ENCODE measurements at places on chromosomes 7 and 10. TPM values are rescaled to one million over a fixed set of nuclear protein-coding genes. Genes with fewer than 3 reads are reported as not detected.

SPDYE16 gene
- total RNA-seq = not detected

FAM25C gene
- not detected for total RNA-seq

LRRTM3 gene
- not detected for total RNA-seq

FBXL13 gene
- 0.72 TPM for total RNA-seq

OR6V1 gene
- not detected for total RNA-seq

LSM8 gene
- total RNA-seq = 29.6 TPM

ABCA13 gene
- total RNA-seq = 0.24 TPM

LRRD1 gene
- total RNA-seq = not detected

VPS41 gene
- 34.0 TPM for total RNA-seq

PDE6C gene
- total RNA-seq = not detected

CPN1 gene
- total RNA-seq = not detected

PRKAR2B gene
- 0.24 TPM for total RNA-seq

ZCWPW1 gene
- total RNA-seq = 1.4 TPM
